ENCODE measurements at places on chromosomes 13 and 19.

- no peak for DNase-seq
Measured at GRCh38 chr13:112464720-112465119, 88.6 kb downstream of the SPACA7 start.

DNA sequence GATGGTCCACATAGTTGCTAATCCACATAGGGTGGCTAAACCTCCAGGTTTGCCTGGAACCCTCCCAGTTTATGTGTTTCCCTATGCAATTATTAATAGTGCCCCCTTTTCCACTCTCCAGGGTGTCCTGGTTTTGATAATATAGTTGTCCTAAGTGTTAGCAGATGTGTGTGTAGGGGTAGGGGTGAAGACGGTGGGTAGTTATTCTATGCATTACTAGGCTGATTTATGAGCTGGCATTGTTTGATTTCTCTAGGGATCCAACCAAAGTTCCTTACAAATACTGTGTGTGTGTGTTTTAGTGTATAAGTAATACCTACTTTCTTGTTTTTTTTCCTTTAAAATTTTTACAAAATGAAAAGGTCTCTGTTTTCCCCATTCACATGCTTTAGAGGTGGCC, 21.1 kb downstream of the GTF2F2 start:
- DNase-seq: no peak

GRCh38 chr13:21399741-21400140, 59.4 kb downstream of the ZDHHC20 start:
- no peak for DNase-seq

DNA sequence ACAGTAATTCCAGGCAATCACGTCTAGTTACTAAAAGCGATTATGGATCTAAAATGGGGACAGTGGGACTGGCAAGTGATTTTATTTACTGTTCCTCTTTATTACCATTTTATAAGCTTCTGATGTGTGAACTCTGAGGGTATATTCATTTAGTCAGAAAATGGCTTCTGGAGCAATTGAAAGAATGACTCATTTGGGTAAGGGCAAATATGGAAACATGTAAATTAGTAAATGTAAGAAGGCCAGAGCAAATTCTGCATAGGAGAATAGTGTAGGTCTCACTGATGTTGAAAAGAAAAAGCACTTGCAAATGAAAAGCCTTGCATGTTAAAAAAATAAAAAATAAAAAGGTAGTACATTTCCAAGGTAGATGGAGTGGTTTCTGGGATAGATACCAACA, 262.2 kb downstream of the KLF5 start:
- no peak for DNase-seq

DNA sequence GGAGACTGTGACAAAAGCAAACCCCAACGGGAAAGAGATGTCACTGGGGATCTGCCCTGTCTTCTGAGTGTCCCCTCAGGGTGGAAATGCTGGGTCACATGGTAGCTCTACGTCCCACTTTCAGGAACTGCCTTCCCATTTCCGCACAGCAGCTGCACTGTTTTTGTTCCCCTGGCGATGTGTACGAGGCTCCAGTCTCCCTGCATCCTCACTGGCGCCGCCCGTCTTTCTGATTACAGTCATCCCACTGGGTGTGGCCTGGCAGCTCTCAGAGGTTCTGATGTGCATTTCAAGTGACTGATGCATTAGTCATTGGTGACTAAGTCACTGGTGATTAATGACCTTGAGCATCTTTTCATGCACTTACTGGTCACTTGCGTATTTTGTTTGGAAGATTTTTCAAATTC, 21.2 kb downstream of the PCID2 start:
- DNase-seq: no peak

GRCh38 chr19:6100284-6100915, 9.9 kb downstream of the RFX2 start:
- DNase-seq: no peak

DNA sequence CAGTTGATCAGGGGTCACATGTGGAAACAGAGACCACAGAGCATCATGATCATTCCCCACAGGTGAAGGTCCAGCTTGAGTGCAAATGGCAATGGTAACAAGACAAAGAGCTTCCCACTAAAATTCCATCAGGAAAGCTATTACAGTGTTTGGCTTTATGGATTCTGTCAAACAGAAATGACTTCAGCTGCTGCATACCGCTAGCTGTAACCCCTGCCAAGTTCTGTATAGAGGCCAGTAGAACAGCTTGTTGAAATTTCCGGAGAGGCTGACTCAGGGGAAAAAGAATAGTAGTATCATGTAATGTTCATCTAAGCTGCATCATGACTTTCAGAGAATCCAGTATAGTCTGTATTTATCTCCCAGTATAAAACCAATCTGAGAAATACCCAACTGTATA, 1704.7 kb downstream of the SLITRK5 start:
- DNase-seq: no peak

DNA sequence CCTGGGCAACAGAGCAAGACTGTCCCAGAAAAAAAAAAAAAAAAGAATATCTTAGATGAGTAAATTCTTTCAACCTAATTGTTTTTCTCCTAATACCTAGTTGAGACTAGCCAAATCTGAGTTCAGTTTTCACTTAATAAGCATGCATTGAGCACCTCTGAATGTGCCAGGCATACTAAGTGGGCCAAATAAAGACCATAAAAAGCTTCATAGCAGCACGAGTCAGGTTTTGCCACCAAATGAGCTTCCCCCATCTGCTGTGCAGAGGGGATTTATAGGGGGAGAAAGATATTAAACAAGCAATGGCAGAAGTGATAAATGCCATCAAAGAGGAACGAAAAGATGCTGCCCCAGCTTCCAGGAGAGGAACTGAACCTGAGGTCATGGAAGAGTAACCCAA, 11.4 kb downstream of the THSD1 start:
- DNase-seq: no peak

- DNase-seq: no peak
Measured at GRCh38 chr19:30090963-30091362, 148.9 kb downstream of the URI1 start.

DNA sequence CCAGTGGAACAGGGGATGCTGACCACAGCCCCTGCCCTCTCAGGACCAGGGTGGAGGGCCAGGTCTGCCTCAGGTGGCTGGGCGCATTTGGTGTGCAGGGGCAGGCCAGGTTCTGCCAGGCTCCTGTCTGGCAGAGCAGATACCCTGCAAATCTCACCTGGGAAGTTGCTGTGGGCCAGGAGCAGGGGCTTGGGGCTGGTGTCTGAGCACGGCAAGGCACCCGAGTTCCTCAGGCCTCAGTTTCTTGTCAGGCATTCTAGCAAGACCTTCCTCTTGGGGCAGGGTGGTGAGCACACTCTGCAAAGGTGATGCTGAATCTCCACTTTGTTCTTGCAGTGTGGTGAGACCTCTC, 1.1 kb downstream of the CRTC1 start:
- DNase-seq: no peak

- no peak for DNase-seq
Measured at GRCh38 chr19:10713317-10713716, 4.6 kb upstream of the DNM2 start.

DNA sequence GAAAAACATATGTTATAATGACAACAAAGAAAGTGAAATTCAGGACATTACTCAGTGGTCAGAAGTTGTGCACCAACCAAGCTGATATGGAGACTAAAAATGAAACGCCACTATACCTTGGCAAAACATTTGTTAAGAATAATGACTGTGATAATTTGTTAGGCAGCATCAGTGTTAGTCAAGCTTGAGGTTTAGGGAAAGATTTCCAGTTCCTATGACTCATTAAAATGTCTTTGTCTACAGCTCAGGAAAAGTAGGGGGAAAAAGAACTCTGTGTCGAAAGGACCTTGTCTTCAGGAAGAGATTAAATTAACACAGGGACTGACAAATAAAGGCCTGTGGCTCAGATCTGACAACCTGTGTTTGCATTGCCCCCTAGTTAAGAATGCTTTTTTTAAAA, 764.1 kb upstream of the SLITRK6 start:
- no peak for DNase-seq

GRCh38 chr19:36421749-36422481, 3.5 kb upstream of the ZFP82 start:
- DNase-seq: no peak

DNA sequence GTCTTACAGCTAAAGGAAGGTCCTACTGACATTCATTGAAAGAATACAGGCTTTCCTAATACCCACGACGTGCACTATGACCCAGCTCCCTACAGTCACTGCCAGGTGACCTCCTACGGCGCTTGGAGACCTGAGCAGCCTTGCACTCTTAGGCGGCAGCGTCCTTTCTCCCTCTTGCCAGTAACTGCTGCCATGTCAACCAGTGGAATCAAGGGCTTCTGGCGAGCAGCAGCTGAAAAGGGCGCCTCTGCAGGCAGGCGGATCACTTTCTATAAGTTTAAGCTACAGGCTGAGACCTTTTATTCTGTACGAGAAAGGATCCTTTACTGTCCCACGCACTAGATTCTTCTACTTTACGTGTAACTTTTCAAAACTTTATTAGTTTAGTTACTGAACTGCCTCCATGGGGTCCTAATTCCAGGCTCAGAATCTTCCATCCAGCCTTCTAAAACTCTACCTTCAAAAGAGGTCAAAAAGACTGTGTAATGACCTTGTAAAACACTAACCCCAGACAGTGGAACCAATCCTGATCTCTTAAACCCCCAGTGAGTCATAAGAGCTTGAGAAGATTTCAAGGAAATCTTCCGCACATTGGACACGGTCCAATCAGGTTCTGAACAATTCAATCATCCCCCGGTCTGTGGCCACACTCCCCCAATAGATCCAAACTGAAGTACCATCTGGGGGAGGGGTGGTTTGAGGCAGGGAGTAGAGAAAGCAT, 1.9 kb downstream of the KCTD12 start:
- DNase-seq: peak; percentile 80

DNA sequence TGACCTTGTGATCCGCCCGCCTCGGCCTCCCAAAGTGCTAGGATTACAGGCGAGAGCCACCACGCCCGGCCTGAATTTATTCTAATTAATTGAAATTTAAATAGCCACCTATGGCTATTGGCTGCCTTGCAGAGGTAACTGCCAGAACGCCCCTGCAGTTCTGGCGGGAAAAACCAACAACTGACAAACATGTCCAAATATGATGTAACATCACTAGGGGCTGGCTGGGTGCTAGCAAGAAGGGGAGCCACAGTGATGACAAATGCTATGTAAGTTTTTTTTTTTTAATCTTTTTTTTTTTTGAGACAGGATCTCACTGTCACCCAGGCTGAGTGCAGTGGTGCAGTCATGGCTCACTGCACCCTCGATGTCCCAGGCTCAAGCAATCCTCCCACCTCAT, 12.9 kb downstream of the ZSWIM9 start:
- DNase-seq: no peak

GRCh38 chr13:76783798-76784197, 102.4 kb downstream of the KCTD12 start:
- DNase-seq: no peak

GRCh38 chr19:18802354-18802753, 11.2 kb upstream of the COMP start:
- DNase-seq: no peak

- DNase-seq: no peak
Measured at GRCh38 chr19:39410831-39411080, 1.7 kb upstream of the PLEKHG2 start.

- no peak for DNase-seq
Measured at GRCh38 chr19:28027116-28027515, 1185.8 kb downstream of the UQCRFS1 start.

DNA sequence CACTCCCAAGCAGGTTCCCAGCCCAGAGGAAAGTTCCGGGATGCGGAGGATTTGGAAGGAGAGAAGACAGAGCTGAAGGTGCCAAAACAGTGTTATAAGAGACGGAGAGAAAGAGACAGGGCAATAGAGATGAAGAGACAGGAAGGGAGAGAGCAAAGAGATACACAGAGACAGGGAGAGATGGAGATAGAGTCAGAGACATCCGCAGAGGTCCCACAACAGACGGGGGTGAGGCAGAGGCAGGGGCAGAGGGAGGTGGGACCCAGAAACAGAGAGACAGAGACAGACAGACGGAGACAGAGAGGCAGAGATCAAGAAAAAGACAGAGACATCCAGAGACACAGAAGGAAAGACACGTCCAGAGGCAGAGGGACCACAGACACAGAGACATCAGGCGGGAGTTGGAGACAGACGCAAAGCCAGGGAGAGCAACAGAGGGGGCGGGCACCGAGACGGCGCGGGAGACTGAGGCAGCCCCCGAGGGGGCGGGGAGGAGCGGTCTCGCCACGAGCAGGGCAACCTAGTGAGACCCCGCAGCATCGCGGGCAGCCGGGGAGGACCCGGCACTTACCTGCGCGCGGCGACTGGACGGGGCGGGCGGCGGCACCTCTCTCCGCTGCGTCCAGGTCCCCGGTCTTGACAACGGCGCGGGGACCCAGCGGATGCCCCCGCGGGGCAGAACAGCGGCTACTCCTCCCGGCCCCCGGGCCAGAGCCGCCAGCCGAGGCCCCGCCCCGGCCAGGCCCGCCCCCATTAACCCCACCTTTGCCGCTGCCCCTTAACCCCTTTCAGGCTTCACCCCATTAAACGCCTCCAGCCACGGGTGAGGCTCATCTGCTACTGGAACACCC, at the start of gene GPR4:
GPR4 (minus strand) TSS at position 689 of the 851 bp plus-strand sequence. CDS start 10,346 bp downstream, outside the sequence.
- no peak for DNase-seq
